ENCODE measurements at places on chromosomes 3 and 15. TPM values are rescaled to one million over a fixed set of nuclear protein-coding genes. Genes with fewer than 3 reads are reported as not detected.

Gene AADACL2
- total RNA-seq: not detected

Gene ARGFX
- not detected for total RNA-seq

Gene EFHB
- total RNA-seq: 0.28 TPM

Gene ELL3
- total RNA-seq: 3.9 TPM

Gene CDHR4
- under 0.01 TPM for total RNA-seq

Gene ZDHHC23
- total RNA-seq: 0.74 TPM

Gene OR5H1
- total RNA-seq: not detected

Gene GRM2
- total RNA-seq: not detected

Gene LYZL4
- total RNA-seq: not detected

Gene ATXN7
- 7.0 TPM for total RNA-seq

Gene RTP4
- total RNA-seq: 2.0 TPM

Gene TGM5
- total RNA-seq: not detected

Gene MINAR1
- 0.57 TPM for total RNA-seq

Gene PLA2G4E
- not detected for total RNA-seq

Gene DHFR2
- total RNA-seq: 4.3 TPM

Gene RBPMS2
- total RNA-seq: not detected

Gene CD96
- total RNA-seq: 0.09 TPM

Gene TRPM1
- total RNA-seq: not detected

Gene LEKR1
- 0.43 TPM for total RNA-seq

Gene MB21D2
- total RNA-seq: 11.9 TPM

Gene GOLGA6L9
- total RNA-seq: 1.4 TPM

Gene WDR5B
- total RNA-seq: 4.1 TPM

Gene HRH1
- total RNA-seq: 37.0 TPM

Gene CDCP1
- 5.6 TPM for total RNA-seq

Gene RASGRP1
- 0.37 TPM for total RNA-seq

Gene UROC1
- not detected for total RNA-seq

Gene EEF1AKMT4
- 3.4 TPM for total RNA-seq

Gene KNG1
- total RNA-seq: not detected

Gene ANXA2
- 2,506 TPM for total RNA-seq

Gene C15orf62
- total RNA-seq: not detected

Gene TIGIT
- total RNA-seq: not detected

Gene ANKRD34C
- not detected for total RNA-seq

Gene NPAP1
- not detected for total RNA-seq

Gene MORC1
- total RNA-seq: not detected

Gene SCN11A
- total RNA-seq: under 0.01 TPM

Gene MESP2
- total RNA-seq: 0.57 TPM

Gene SPESP1
- 3.2 TPM for total RNA-seq

Gene C3orf49
- total RNA-seq: not detected

Gene ARPP21
- total RNA-seq: not detected

Gene CFAP92
- total RNA-seq: 1.1 TPM

Gene CMTM8
- not detected for total RNA-seq

Gene IMPG2
- total RNA-seq: 0.14 TPM

Gene ST3GAL6
- 4.8 TPM for total RNA-seq

Gene GOLGA6D
- not detected for total RNA-seq

Gene CATSPER2
- total RNA-seq: 0.37 TPM

Gene PPP1R14D
- not detected for total RNA-seq

Gene C3orf70
- total RNA-seq: 0.14 TPM

Gene ECE2
- not detected for total RNA-seq

Gene LEO1
- total RNA-seq: 30.1 TPM

Gene KBTBD12
- not detected for total RNA-seq

Gene IGSF10
- 6.1 TPM for total RNA-seq

Gene TM4SF1
- total RNA-seq: 483 TPM
